ENCODE measurements at places on chromosomes 12 and 14.

- no peak for DNase-seq
Observed at GRCh38 chr12:78306236-78306635, 475.5 kb downstream of the NAV3 start.

DNA sequence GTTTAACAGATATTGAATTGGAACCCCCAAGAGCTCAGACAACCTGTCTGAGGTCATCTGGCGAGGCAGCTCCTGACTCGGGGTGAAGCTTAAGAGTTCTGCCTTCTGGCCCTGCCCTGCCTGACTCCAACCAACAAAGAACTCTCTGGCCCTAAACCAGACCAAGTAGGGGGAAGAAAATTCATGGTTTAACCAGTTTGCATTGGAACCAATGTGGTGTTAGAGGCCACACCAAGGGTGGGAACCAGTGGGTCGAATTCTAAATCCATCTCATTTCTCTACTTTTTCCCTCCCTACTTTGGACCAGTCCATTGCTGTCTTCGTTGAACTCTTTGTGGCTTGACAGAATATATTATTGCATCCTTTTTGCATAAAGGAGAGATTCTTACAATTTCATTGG is 30.4 kb upstream of the GSG1 start:
- no peak for DNase-seq

DNA sequence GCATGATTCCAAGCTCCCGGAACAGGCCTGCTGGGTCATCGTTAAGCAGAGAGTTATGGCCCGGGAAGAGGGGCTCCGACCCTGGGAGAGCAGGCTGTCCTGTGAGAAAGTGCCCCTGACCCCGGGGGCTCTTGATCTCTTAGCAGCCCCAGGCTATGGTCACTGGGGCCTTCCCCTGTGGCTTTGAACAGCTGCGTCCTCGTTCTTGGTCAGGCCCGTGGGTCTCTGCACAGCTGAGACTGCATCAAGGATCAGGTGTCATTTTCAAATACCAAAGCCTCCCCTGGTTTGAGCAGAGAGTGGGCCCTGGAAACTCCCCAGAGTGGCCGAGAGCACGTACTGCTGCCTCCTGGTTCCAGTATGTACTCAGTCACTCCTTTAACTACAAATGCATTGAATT is 114.8 kb downstream of the ESRRB start:
- peak; percentile 16 for DNase-seq

- peak; percentile 31 for DNase-seq
Observed at GRCh38 chr12:48542300-48542928, 17.0 kb downstream of the OR8S1 start.

DNA sequence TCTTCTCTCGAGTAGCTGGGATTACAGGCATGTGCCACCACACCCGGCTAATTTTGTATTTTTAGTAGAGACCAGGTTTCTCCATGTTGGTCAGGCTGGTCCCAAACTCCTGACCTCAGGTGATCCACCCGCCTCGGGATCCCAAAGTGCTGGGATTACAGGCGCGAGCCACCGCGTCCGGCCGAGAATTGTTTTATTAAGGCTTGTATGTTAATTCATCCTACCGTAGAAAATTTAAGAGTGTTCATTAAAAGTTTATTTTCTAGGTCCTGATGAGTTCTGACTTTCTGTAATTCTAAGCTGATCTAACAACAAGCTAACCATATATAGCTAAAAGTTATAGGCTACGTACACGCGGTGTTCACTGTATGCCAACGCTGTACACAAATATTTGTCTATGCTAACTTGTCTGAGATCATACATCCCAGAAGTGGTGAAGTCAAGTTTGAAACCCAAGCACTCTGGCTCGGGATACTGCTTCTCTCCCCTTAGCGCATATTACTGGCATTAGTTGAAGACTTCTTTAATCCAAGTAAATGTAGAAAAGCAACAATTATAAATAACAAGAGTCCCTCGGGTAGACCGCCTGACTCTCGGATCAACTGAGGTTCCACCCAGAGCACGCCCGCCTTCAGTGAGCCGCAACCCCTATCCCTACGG is 570 bp upstream of the MRPS35 start:
- no peak for DNase-seq

- peak; percentile 97 for DNase-seq
Observed at GRCh38 chr14:62117010-62117750, 355.0 kb downstream of the SNAPC1 start.

DNA sequence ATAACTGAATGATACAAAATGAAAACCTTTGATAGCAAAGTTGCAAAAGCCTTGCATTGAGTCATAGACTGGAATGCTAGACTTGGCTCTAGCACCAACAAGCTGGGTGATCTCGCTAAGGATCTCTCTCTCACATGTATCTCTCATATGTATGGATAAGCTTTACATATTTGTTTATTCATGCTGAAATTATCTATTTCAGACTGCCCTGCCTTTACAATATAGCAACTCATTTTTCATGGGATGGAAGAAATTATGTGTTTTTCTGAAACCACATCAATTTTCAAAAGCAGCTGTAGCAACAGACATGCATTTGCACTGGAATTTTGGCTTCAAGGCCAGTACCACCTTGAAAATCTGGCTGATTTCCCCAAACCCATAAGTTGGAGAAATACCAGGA is 11.4 kb downstream of the RERG start:
- no peak for DNase-seq

- no peak for DNase-seq
Observed at GRCh38 chr14:90489916-90490719, 93.3 kb downstream of the CALM1 start.

GRCh38 chr14:33432407-33433023 is 493.8 kb downstream of the NPAS3 start:
- peak; percentile 14 for DNase-seq

GRCh38 chr14:34668111-34668510 is 38.2 kb upstream of the SNX6 start:
- no peak for DNase-seq

- DNase-seq, result no peak
Observed at GRCh38 chr14:101542391-101542790, 18.9 kb upstream of the DIO3 start.

DNA sequence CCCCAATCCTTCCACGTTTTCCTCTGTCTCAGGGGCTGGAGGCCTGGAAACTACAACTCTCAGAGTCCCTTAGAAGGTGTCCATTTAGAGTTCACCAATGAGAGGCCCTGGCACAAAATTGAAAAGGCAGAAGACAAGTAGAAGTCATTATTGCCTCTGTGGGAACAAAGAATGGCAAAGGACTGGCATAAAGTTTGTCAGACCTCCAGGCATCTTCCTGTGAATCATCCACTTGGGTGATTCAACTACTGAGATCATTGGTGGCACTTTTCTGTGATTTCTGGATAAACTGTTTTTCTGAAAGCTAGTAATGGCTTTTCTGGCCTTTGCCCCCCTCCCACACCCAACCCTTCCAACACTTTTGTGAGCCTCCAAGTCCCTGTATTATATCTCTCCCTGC is 42.6 kb upstream of the C12orf42 start:
- DNase-seq, result no peak

DNA sequence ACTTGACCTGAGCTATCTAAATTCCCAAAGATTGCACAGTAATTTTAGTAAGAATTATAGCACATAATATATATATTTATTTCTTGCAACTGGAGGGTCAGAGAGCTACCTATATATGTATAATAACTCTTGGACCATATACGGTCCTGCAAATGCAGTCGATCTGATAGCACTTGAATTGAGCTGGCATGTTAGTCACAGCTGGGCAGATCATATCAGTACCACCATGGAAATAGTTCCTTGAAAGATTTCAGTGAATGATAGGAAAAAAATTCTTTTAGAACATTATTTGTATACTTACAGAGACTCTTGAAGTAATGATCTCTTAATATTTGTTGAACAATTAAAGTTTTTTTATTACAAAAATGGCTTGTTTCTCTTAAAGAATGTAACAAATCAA is 94.5 kb upstream of the MON2 start:
- DNase-seq, result no peak

GRCh38 chr12:3131129-3131528 is 54.0 kb downstream of the TSPAN9 start:
- DNase-seq, result no peak

DNA sequence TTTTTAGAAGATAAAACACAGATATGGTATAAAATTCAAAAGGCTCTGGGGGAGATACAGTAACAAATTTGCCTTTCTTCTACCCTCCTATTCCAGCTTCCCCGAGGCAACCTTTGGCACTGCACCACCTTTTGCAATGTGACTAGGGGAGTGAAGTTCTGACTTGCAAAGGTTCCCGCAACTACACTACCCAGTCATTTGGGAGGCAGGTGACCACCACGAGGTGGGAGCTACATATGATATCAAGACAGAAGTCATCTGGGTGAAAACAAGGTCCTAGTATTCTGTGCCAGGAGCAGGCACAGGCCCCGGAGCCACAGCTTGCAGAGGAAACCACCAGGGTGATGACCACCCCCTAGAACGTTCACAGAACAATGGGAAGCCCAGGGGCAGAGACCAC is 141.5 kb downstream of the TTC7B start:
- no peak for DNase-seq

DNA sequence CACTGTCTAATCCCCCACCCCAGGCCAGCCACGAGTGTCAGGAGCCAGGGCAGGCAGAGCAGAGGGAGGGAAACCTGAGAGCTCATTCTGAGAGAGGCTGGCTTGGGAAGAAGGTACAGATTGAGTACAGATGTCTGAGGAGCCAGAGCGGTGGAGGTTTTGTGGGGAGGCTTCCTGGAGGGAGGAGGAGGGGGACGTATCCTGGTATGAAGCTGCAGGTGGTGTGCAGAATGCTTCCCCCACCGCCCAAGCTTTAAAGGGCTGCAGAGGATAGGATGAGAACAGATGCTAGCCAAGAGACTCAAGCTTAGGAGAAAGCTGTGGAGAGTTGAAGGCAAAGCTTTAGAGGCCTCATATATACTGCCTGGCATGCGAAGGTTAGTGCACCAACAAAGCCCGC is 3.2 kb upstream of the TAMALIN start:
- no peak for DNase-seq

GRCh38 chr14:63460680-63461369 is 82.4 kb downstream of the PPP2R5E start:
- DNase-seq, result no peak

- DNase-seq, result no peak
Observed at GRCh38 chr12:24810378-24810777, 138.5 kb downstream of the BCAT1 start.

DNA sequence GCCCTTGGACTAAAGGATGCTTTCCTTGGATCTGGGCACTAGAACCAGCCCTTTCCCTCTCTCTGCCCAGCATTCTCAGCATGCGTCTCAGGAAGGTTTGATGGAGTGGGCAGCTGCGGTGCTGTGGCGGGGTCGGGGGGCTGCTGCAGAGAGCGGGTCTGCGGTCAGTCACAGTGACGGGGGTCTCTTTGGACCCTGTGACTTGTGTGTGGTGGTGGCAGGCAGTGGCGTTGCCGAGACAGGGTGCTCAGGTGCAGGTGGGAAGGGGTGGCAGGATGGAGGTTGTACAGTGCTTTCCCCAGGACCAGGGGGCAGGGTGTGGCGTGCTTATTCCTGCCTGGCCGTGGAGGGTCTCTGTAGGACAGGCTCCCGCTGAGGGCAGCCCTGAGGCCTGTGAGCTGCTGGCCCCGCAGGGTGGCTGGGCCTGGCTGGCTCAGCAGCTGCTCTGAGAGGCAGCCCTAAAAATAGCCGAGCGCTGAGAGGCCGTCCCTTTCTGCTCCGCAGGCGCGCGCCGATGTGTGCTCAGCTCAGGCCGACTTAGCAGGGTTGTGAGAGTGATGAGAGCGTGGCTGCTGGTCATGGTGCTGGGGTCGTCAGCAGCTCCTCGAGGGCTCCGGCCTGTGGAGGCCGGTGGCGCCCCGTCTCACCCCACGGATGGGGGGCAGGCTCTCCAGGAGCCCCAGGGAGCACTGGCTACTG is 9.7 kb downstream of the PACS2 start:
- DNase-seq, result no peak

DNA sequence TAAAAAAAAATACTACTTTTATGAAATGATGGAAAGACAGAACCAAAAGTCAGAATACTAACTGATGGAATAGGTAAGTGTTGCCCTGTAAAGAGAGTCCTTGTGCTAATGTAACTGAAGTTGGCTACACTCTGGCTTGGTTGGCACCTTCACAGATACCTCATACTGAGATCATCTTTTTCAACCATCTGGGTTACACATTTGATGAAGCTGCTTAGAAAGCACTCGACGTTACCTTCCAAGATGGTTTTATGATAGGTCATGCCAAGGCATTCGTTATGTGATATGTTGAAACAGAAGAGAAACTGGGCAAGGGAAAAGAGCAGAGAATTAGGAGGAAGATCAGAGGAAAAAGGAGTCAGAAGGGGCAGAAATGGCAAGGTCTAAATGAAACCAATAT is 203.8 kb downstream of the ADAMTS20 start:
- DNase-seq, result no peak

GRCh38 chr12:52186118-52186840 is 5.5 kb downstream of the KRT80 start:
- DNase-seq, result no peak

DNA sequence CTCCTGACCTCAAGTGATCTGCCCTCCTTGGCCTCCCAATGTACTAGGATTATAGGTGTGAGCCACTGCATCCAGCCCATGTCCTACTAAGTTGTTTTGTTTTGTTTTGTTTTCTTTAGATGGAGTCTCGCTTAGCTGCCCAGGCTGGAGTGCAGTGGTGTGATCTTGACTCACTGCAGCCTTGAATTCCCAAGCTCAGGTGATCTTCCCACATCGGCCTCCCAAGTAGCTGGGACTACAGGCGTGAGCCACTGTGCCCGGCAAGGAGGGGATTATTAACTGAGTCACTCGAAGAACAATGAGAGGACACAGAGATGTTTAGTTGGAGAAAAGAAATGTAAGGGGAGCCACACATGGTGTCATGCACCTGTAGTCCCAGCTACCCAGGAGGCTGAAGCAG is 18.0 kb upstream of the ERBB3 start:
- no peak for DNase-seq

DNA sequence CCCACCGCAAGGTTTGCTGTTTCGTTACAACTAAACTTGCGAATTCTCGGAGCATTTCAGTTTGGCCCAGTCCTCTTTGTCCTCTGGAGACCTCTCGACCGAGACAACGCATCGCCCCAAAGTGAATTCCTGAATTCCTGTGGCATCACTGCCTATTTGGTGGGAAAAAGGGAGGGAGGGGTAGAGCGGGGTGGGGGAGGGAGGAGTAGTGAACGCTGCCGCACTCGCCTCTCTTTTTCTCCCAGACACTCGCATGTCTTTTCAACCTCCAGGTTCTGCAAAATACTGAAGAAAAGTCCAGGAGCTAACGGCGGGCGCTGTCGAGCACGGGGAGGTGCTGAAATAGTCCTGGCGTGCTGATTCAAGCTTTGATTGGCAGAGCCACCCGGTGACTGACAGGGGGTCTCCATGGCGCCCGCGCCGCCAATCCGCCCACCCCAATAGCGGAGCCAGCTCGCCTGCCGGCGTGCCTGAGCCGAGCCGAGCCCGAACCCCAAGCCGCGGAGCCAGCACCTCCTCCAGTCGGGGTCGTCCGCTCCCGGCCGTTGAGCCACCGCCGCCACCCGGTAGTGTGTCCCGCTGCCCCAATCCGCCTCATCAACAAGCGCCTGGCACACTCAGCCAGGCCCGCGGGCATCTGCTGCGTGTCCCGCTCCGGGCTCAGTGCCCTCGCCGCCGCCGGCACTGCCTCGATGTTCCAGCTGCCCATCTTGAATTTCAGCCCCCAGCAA is at the start of gene SIX6:
Gene SIX6 (plus strand): TSS at position 440 of the 731 bp plus-strand sequence. CDS start 253 bp downstream, at position 693.
- peak; percentile 80 for DNase-seq

GRCh38 chr12:95151821-95152220 is 65.4 kb downstream of the FGD6 start:
- DNase-seq, result no peak

GRCh38 chr14:69298131-69299071 is 38.4 kb downstream of the GALNT16 start:
- DNase-seq, result peak; percentile 38

- no peak for DNase-seq
Observed at GRCh38 chr12:131334835-131335234, 376.1 kb upstream of the SFSWAP start.

- DNase-seq, result no peak
Observed at GRCh38 chr12:64733857-64734256, 25.3 kb downstream of the GNS start.

All from NCI-H1092 (cell line).